COLO829 (cell line): ENCODE measurements at places on chromosomes 6 and 20.

- no peak for DNase-seq
Measured at GRCh38 chr6:2840749-2841061, 958 bp downstream of the SERPINB1 start.

DNA sequence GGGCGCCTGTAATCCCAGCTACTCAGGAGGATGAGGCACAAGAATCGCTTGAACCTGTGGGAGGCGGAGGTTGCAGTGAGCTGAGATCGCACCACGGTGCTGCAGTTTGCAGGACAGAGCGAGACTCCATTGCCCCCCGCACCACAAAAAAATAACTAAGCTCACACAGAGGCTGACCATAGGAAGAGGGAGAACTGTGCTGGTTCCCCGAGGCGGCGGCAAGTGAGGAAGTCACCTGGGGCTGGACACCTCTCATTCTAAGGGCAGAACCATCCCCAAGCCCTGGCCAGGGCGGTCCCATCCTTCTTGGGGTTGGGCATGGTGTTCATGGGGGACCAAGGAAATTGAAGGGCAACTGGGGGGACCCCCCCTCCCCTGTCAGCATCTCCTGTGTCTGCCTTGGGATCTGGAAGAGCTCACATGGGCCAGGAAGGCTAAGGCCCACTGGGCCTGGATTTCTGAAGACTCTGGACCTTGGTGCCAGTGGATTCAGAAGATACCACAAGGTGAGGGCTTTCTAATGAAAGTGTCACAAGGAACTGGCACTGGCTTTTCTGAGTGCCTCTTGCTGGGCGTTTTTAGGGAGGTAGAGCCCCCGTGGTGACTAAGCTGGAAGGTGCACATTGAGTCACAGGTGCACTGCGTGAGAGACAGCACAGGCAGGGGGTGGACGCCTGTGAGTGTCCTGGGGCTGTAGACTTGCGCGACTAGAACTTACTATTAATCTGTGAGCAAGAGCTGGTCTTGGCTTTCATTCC is 11.5 kb downstream of the IRF4 start:
- no peak for DNase-seq

DNA sequence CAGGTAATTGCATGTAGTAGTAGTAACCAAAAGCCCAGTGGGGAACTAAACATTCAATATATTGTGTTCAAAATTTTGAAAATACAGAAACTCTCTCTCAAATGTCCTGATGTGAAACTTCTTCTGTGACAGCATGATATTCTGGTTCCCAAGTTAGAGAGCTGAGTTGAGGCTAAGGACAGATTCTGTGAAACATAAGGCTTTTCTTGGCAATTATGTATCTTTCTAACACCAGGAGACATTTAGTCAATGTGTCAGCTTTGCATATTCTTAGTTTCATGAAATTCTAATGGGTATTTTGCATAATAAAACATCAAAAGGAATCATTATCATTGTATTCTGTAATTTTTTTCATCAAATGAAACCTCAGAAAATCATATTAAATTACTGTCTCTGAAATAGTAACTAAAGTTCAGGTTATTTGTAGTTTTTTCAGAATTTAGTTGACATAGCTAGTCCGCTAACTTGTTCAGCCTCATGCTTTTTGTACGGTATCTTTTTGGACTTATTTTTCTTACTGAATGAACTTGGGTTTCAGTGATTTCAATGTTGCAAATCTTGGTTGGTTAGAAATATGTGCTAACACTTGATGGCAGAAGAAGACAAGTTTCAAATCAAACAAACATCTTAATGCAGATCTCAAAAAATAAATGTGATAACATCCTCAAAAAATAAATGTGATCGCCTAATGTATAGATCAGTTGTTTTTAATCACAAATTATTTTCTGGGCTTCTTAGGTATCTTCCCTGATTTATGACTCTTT is 70.4 kb downstream of the AKAP7 start:
- DNase-seq: no peak

DNA sequence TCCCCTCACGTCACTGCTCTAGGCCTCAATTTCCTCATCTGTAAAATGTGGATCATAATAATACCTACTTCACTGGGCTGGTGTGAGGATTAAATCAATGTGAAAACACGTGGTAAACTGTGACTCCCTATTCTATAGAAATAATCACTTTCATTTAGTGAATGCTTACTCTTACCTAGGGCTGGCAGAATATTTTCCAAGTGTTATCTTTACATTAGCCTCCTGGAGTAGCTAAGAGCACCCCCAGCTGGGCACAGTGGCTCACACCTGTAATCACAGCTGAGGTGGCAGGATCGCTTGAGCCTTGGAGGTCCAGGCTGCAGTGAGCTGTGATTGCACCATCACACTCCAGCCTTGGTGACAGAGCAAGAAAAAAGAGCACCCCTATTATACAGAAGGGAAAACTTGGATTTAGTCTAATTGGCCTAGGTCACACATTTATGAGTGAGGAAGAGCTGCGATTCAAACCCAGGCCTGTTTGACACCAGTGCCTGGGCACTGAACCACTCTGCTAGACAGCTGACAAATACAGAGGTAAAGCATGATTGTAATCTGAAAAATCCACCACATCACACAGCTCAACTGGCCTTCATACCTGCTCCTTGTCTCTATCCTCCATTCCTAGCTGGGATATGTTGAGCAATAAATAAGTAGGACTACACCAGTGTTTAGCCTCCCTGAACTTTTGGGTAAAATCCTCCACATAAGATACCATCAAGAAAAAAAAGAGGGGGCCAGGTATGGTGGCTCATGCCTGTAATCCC is 1.4 kb upstream of the SNTA1 start:
- no peak for DNase-seq

GRCh38 chr6:12947967-12948366 is 231.4 kb downstream of the PHACTR1 start:
- DNase-seq: no peak

- DNase-seq: no peak
Measured at GRCh38 chr20:51484831-51485230, 57.7 kb downstream of the NFATC2 start.
